Activated T-helper 9 cell treated with anti-CD3 and anti-CD28 coated beads, Interleukin-2, amount 50 U/mL, for 16 hours (primary cell): ENCODE measurements at places on chromosomes 7 and 10.

DNA sequence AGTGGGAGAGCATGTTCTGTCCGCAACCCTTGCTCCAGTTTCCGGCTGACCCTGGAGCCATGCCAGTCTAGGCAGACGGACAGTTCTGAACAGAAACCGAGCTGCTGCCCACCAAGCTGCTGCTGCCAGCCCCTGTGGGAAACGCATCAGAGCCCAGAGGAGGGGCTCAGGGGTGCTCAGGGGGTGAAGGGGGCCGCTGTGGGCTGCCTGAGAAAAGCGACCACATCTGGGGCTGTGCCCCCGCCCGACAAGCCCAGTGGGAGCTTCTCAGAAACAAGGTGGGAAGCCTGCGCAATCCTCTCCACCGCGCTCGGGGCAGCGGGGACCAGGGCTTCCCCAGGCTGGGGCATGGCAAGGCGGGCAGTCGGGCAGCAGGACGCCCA lies 38.8 kb upstream of the CFAP46 start:
- no peak for DNase-seq

- DNase-seq = no peak
Observed at GRCh38 chr10:48957361-48958151, 17.9 kb upstream of the LRRC18 start.

GRCh38 chr10:43264344-43264964 lies 2.4 kb downstream of the RASGEF1A start:
- DNase-seq = no peak

DNA sequence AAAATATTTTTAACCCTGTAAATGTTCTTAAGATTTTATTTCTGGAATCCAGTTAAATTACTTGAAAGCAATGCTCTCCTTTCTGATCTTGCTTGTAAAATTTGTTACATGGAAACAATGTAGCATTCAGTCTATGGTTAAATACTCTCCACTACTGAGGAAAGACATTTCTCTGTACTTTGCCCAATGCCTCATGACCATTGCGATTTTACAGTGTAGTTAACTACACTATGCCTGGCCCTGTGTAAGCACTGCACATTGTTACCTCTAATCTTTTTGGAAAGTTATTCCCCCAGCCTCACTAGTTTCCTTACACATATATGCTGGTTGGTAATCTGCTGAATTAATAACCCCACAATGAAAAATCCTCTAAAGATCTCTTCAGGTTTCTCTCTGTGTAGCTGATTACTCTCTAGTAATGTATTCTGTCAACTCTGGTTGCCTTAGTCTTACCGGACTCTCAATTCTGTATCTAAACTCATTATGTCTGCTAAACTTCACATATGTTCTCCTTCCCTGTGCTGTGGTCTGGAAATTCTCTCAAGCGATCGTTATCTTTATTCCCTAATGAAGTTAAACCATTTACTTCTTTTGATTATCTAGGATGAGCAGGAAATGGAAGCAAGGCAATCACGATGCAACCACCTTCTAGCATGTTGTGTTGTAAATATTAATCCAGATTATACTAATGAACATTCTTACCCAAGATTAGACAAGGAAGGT lies 58.7 kb upstream of the TMEM106B start:
- no peak for DNase-seq

- DNase-seq = no peak
Observed at GRCh38 chr10:86952106-86952505, 5.3 kb downstream of the MMRN2 start.

DNA sequence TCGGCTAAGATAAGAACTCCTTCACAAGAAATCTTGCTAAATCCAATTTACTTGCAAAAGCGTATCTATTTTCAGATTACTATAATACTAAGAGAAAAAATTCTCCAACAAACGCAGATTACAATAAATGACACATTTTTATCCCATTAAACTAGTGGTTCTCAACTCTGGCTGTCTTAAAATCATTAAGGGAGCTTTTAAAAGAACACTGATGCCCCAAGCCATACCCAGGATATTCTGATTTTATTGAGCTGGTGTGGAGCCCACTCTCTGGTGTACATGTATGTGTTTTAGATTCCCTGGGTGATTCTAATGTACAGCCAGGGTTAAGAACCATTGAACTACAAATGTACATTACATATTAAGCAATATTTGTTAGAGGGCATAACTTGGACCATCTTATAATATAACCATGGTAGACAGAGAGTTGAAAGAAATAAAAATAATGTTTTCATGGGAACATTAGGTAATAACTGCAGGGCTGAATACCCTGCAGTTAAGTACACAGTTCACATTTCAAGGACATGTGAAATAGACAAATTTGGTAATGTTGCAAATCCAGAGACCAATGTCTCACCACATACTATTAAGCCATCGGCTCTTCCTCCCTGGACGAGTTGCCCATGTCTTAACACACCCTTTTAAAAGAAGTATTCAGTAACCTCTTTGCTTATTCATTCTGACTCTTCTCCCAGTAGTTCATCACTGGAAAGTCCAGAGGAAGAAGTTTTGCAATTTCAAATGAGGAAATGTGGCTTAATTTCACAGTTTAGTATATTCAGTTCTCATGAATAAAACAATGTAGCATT lies 6.2 kb downstream of the GSAP start:
- DNase-seq = no peak

DNA sequence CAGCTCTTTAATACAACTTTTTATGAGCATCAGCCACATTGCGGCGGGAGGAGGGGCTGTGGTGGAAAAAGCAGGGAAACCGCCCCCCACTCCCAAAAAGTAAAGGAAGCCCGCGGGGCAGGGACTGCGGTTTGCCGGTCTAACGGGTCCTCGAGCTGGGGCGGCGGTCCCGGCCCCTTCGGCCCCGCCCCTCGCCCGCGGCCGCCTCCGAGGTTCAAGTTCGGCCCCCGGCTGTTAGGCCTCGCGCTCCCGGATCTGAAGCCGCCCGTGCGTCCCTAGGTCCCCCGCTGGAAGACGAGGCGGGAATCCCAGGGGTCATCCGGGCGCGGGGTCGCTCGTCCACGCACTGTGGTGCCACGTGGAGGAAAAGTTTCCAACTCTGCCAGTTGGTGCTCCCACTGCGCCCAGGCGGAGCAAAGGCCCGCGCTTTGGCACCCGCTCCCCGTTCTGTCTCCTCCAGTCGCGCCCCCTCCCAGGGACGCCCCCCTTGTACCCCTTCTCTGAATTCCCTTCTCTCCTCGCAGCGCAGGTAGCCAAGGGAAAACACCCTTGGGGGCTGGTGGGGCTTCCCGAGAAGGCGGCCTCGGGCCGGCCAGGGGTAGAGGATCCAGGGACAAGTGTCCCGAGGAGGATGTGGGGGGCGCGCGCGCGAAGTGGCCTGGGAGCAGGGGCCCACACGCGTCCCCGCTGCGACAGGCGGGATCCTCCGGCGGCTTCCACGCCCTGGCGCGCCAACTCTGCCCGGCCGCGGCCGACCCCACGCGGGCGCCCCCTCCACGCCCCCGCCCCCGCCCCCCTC lies 798 bp upstream of the AUTS2 start:
- no peak for DNase-seq
